Vein endothelial cell (primary cell): ENCODE measurements at places on chromosomes 16 and 17. TPM values are rescaled to one million over a fixed set of nuclear protein-coding genes. Genes with fewer than 3 reads are reported as not detected.

Gene HOXB4
- 5.2 and 6.0 TPM in 2 replicates for total RNA-seq

Gene SMIM5
- total RNA-seq, result under 0.01 and 0.10 TPM in 2 replicates

Gene SLC6A2
- not detected in 2 replicates for total RNA-seq

Gene TMEM100
- 0.65 TPM in 1 of 2 replicates, not detected in the other for total RNA-seq

Gene MYCBPAP
- total RNA-seq, result 0.29 TPM in 1 of 2 replicates, not detected in the other

Gene STH
- total RNA-seq, result not detected in 2 replicates

Gene CDH8
- not detected in 2 replicates for total RNA-seq

Gene ZFHX3
- total RNA-seq, result 9.9 and 12.1 TPM in 2 replicates

Gene KCNJ2
- total RNA-seq, result 7.8 and 13.8 TPM in 2 replicates

Gene BEAN1
- not detected in 2 replicates for total RNA-seq

Gene HOXB5
- 0.33 and 0.86 TPM in 2 replicates for total RNA-seq

Gene RPS2
- 2,303 and 3,069 TPM in 2 replicates for total RNA-seq

Gene PGP
- total RNA-seq, result 20.3 and 21.9 TPM in 2 replicates

Gene HID1
- total RNA-seq, result 38.4 and 39.8 TPM in 2 replicates

Gene KRTAP2-1
- not detected in 2 replicates for total RNA-seq

Gene CFAP97D1
- total RNA-seq, result not detected in 2 replicates

Gene STX4
- total RNA-seq, result 22.5 and 25.1 TPM in 2 replicates

Gene ABCA6
- 34.3 and 51.7 TPM in 2 replicates for total RNA-seq

Gene TNP2
- total RNA-seq, result not detected in 2 replicates

Gene MMP28
- total RNA-seq, result 11.3 and 13.7 TPM in 2 replicates

Gene CDH1
- total RNA-seq, result not detected in 2 replicates

Gene KRTAP17-1
- total RNA-seq, result not detected in 2 replicates

Gene ABCC11
- not detected in 2 replicates for total RNA-seq

Gene FBXO39
- 0.19 and 5.9 TPM in 2 replicates for total RNA-seq

Gene CX3CL1
- 7.2 and 15.4 TPM in 2 replicates for total RNA-seq

Gene PRKCB
- total RNA-seq, result under 0.01 TPM in 1 of 2 replicates, not detected in the other

Gene TPSD1
- total RNA-seq, result not detected in 2 replicates
